Activated CD8-positive, alpha-beta T cell treated with anti-CD3 and anti-CD28 coated beads, Interleukin-2, amount 10 ng/mL, durations not matched to agents 7 days and 5 days (primary cell): ENCODE measurements at places on chromosomes 5 and 9.

GRCh38 chr9:90972057-90972456 lies 170.4 kb downstream of the SYK start:
- DNase-seq: no peak
- H3K27ac ChIP-seq: no peak overlapping the region
- no peaks in the 10 kb centered on the region for H3K4me1 ChIP-seq
- no peaks in the 10 kb centered on the region for H3K27me3 ChIP-seq
- no peak overlapping the region for H3K4me3 ChIP-seq

DNA sequence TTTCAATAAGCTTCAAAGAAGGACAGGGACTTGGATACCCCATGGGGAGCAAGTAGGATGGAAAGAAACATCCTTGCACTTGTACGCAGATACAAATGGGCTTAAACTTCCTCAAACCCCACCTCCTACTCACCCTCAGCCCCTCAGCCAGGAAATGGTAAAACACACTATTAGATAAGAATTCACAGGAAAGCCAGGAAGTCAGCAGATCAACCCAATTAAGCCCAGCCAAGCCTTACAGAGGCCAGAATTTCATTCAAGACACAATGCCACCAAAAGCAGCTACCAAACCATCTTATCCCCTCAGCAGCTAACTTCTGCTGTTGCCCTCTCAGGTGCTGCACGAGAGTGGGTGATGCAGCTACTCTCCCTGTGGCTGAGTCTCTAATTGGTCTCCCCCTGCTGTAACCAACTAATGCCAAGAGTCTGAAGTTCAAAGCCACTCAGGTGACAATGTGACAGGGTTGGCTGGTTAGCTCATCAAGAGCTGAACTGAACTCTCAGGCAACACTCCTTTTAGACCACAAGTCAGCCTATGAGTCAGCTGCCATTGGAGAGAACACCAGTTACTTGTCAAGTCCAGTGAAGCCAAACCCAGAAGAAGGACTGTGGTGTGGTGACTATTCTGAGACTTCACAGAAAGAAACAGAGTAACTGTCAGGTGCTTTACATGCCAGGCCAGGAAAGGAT lies 201.9 kb downstream of the ZNF608 start:
- no peaks in the 10 kb centered on the region for H3K27me3 ChIP-seq
- no peak overlapping the region for H3K27ac ChIP-seq
- H3K4me1 ChIP-seq: no peaks in the 10 kb centered on the region
- DNase-seq: no peak

DNA sequence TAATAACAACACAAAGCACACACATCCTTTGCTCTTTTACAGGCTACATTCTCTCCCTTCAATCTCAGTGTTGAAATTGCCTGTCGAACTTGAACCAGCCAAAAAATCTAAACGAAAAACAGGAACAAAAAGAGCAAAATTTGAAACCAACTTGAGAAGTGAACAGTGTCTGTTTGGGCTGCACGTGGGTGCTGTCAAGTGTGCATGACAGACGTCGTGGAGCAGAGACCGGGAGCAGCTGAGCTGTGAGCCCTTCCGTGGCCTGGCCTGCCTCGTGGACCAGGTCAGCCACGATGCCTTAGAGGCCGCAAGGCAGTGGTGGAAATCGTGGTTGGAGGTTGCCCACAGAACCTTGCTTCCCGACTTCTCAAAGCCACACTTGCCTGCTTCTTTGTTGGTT lies 34.8 kb upstream of the DENND1A start:
- peaks cover 40% of the 10 kb centered on the region for H3K27me3 ChIP-seq
- no peak overlapping the region for H3K4me3 ChIP-seq
- no peak overlapping the region for H3K27ac ChIP-seq
- DNase-seq: no peak

GRCh38 chr5:67058998-67059743 lies 137.4 kb downstream of the CD180 start:
- H3K27me3 ChIP-seq: no peaks in the 10 kb centered on the region
- H3K27ac ChIP-seq: no peak overlapping the region
- no peak overlapping the region for H3K4me3 ChIP-seq
